ENCODE measurements at places on chromosomes 1 and 21.

- no peak for DNase-seq
Measured at GRCh38 chr1:26387447-26387846, 14.9 kb upstream of the ZNF683 start.

DNA sequence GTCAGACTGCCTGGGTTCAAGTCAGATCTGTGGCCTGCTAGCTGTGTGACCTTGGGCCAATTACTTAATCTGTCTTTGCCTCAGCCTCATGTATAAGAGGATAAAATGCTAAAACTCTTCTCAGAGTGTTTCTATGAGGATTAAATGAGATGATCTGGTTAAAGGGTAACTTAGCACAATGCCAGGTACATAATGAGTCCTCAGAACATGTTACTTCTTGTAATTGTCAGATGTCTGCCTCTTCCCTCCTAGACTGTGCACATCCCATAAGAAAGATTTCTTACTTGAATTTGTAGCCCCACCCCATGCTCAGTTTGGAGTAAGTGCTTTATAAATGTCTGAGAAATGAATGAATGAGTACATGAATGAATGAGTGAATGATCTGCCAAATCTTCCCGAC lies 34.6 kb upstream of the HIVEP3 start:
- DNase-seq, result no peak
- no peaks in the 10 kb centered on the region for H3K27me3 ChIP-seq
- no peaks in the 10 kb centered on the region for H3K36me3 ChIP-seq
- H3K4me3 ChIP-seq, result no peak overlapping the region
- no peak overlapping the region for H3K27ac ChIP-seq
- H3K4me1 ChIP-seq, result no peaks in the 10 kb centered on the region

GRCh38 chr1:20588634-20589225 lies at the start of gene CDA:
CDA (plus strand) TSS chr1:20589097; CDS start chr1:20589130, 33 bp downstream.
- H3K27me3 ChIP-seq, result peaks cover 9% of the 10 kb centered on the region
- H3K4me1 ChIP-seq, result peaks cover 20% of the 10 kb centered on the region
- peak within 1 kb of the TSS; percentile 30 for H3K27ac ChIP-seq
- no peaks in the 10 kb centered on the region for H3K36me3 ChIP-seq
- DNase-seq, result peak; percentile 58

- H3K27me3 ChIP-seq, result no peaks in the 10 kb centered on the region
- H3K4me3 ChIP-seq, result no peak overlapping the region
- no peaks in the 10 kb centered on the region for H3K4me1 ChIP-seq
- no peak for DNase-seq
- H3K27ac ChIP-seq, result no peak overlapping the region
Measured at GRCh38 chr1:92343061-92343460, 44.2 kb downstream of the RPAP2 start.

- H3K4me1 ChIP-seq, result no peaks in the 10 kb centered on the region
- no peaks in the 10 kb centered on the region for H3K27me3 ChIP-seq
- H3K36me3 ChIP-seq, result no peaks in the 10 kb centered on the region
- DNase-seq, result no peak
- no peak overlapping the region for H3K27ac ChIP-seq
Measured at GRCh38 chr1:83787246-83787998, 211.5 kb downstream of the TTLL7 start.

DNA sequence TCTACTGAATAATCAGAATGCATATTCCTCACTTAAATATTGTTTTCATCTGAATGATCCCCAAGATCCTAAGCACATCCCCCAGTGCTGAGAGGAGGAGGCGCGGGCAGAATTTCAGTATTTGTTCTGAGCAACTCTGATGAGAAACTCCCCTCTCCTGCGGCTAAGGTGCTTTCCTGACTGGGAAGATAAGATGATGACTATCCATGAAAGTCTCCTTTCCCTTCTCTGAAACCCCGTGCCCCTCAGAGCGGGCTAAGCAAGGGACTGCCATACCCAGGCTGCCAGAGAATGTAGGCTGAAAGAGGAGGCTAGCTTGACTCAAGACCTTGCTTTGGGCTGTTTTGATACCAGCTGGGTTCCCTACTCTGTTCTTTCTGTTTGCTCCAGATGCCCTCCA lies 39.7 kb upstream of the IPO9 start:
- H3K27me3 ChIP-seq, result no peaks in the 10 kb centered on the region
- no peaks in the 10 kb centered on the region for H3K36me3 ChIP-seq
- H3K4me3 ChIP-seq, result no peak overlapping the region
- DNase-seq, result no peak
- peaks cover 20% of the 10 kb centered on the region for H3K4me1 ChIP-seq
- no peak overlapping the region for H3K27ac ChIP-seq

DNA sequence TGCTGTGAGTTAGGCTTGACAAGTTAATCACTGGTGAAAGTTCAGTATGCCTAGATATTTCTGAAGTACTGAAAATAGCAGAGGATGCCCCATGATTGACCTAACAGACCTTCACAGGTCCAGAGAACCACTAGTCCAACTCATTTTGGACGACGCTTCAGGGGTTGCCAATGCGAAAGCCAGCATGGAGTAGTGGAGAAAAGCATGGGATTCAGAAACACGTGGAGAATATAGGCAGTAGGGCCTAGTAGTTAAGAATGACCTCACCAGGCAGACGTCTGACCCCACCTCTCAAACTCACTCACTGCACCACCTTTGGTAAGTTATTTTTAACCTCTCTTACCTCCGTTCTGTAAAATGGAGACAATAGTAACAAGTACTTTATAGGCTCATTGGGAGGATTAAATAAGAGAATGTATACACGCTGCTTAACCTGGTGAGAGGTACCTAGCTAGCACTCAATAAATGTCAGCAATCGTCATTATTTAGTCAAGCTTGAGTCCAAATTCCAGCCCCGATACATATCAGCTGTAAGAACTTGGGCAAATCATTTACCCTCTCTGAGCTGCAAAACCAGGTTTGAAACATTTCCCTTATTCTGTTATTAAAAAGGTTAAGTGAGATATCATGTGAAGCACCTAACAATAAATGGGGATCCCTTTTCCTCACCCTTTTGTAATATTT lies 13.2 kb downstream of the PLPP3 start:
- H3K4me3 ChIP-seq, result no peak overlapping the region
- peak overlapping the region; percentile 85 for H3K27ac ChIP-seq
- H3K4me1 ChIP-seq, result peaks cover 81% of the 10 kb centered on the region
- H3K36me3 ChIP-seq, result no peaks in the 10 kb centered on the region
- H3K27me3 ChIP-seq, result no peaks in the 10 kb centered on the region

DNA sequence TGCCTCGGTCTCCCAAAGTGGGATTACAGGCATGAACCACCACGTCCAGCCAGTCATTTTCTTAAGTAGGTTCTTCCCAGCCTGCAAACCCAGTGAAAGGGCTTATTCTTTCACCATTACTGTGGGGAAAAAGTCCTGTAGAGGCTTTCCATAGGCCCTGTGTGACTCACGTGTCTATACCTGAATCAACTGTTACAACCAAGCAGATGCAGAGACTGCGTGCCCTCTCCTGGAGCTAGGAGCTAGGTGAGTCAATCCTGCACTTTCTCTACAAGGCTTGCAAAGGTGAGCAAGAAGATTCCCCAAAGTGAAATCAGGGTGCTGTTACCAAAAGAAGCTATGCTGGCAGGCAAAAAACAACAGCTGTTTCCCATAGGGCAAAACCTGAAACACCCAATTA lies 13.8 kb upstream of the MPZL1 start:
- no peaks in the 10 kb centered on the region for H3K27me3 ChIP-seq
- no peaks in the 10 kb centered on the region for H3K36me3 ChIP-seq
- no peaks in the 10 kb centered on the region for H3K4me1 ChIP-seq
- DNase-seq, result no peak

GRCh38 chr1:12209495-12209832 lies 20.4 kb upstream of the VPS13D start:
- DNase-seq, result no peak
- H3K4me1 ChIP-seq, result no peaks in the 10 kb centered on the region
- H3K4me3 ChIP-seq, result no peak overlapping the region
- H3K27me3 ChIP-seq, result no peaks in the 10 kb centered on the region

GRCh38 chr1:93501399-93501798 lies 53.5 kb downstream of the FNBP1L start:
- H3K4me3 ChIP-seq, result no peak overlapping the region
- no peaks in the 10 kb centered on the region for H3K27me3 ChIP-seq
- peaks cover 6% of the 10 kb centered on the region for H3K4me1 ChIP-seq
- no peaks in the 10 kb centered on the region for H3K36me3 ChIP-seq

DNA sequence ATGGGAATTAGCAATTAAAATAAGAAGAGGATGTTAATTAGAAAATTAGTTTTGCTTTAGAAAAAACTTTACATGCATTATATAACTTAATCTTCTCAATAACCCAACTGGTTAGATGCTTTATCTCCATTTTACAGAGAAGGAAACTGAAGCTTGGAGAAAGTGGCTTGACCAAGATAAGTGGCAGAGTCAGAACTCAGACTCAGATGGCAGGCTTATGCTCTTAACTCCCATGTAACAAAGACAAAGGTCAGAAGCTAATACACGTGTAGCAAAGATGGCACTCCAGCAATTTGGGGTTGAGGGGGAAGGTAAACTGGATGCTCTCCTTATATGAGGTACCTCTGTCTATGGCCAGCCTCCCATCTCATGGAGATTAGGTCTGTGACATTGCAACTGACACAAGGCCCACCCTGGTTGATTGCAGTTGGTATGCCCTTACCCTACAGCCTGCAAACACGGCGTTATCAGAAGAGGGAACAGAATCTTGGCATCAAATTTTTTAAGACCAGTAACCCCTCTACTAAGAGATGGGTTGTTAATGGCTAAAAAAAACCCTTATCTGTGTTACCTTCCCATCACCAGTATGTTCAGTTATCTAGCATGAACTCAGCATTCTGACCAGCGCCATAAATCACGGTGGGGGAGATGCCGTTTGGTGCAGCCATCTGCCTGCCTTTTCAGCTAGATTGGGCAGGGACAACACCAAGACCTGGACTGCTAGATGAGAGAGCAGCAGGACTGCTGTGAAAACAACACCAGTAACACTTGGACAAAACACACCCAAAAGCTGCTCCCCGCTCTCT lies 97.0 kb downstream of the UBR4 start:
- peaks cover 5% of the 10 kb centered on the region for H3K36me3 ChIP-seq
- no peaks in the 10 kb centered on the region for H3K4me1 ChIP-seq
- DNase-seq, result no peak

GRCh38 chr1:176391621-176392020 lies 71.4 kb upstream of the PAPPA2 start:
- H3K36me3 ChIP-seq, result no peaks in the 10 kb centered on the region
- H3K4me3 ChIP-seq, result no peak overlapping the region
- no peaks in the 10 kb centered on the region for H3K4me1 ChIP-seq
- H3K27me3 ChIP-seq, result no peaks in the 10 kb centered on the region
- no peak for DNase-seq
- no peak overlapping the region for H3K27ac ChIP-seq

DNA sequence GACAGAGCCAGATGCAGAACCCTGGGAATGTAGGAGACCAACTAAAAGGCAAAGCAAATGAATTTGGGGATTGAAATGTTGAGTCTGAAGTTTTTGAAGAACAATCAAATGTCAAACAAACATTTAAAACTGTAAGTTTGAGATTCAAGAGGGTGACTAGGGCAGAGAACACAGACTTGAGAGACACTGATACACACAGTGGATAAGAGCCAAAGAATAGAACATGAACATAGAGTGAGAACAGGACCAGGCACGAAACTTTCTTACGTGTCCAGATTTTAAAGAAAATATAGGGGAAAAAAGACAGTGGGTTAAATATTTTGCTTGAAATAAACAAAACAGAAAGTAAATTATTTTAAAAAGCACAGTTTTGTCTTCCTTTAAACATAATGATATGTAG lies 115.7 kb downstream of the DPYD start:
- no peak for DNase-seq
- H3K27ac ChIP-seq, result no peak overlapping the region
- no peak overlapping the region for H3K4me3 ChIP-seq
- H3K36me3 ChIP-seq, result no peaks in the 10 kb centered on the region
- H3K4me1 ChIP-seq, result no peaks in the 10 kb centered on the region

DNA sequence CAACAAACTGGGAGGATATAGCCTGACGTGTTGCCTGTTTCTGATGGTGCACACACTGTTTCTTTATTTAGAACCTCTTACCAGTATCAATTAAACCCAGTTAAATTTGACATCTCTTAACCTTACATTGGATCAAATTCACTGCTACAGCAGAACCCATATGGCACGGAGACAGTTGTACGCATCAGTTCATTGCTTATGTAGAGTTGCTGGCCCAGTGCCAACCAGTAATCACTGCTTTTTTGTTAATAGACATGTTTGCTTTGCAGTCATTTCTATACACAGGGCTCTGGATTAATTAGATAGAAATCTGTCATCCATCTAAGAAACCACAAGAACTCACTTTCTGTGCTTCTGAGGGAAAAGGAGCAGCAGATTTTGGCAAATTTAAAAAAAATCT lies 154.0 kb downstream of the RWDD3 start:
- H3K27me3 ChIP-seq, result no peaks in the 10 kb centered on the region
- H3K4me1 ChIP-seq, result no peaks in the 10 kb centered on the region
- no peak overlapping the region for H3K27ac ChIP-seq
- no peaks in the 10 kb centered on the region for H3K36me3 ChIP-seq
- no peak overlapping the region for H3K4me3 ChIP-seq

DNA sequence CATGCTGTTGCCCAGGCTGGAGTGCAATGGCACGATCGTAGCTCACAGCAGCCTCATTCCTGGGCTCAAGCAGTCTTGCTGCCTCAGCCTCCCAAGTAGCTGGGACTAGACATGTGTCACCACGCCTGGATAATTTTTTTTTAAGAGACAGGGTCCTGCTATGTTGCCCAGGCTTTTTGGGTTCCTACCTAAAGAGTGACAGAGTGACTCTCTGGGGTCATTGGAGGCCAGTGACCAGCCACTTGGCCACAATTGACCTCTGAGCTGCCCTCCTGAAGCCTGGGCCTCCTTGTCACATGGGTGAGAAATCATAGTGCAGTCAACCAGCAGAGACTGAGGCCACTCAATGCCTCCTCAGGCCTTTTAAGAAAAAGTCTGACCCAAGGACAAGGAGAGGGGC lies 5.7 kb downstream of the DIO1 start:
- H3K27me3 ChIP-seq, result no peaks in the 10 kb centered on the region
- peaks cover 41% of the 10 kb centered on the region for H3K4me1 ChIP-seq
- H3K27ac ChIP-seq, result no peak overlapping the region
- DNase-seq, result no peak
- no peak overlapping the region for H3K4me3 ChIP-seq

DNA sequence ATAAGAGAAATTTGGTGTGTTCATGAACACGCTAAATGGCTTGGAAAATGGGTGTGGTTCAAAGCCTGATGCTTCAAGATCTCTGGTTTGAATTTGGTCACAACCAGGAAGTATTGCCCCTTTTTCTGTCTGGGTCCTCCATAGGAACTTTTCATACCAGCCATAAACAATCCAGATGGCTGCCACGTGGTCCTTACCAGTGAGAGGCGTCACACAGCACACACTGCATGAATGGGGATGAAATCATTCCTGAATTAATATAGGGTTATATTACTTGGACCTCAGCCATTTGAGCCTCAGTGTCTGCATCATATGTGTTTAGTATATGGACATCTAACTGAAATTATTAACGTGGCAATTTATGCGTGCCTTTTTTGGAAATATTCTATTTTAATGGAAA lies 64.0 kb downstream of the PRRX1 start:
- H3K4me1 ChIP-seq, result peaks cover 7% of the 10 kb centered on the region
- H3K27me3 ChIP-seq, result no peaks in the 10 kb centered on the region
- no peak overlapping the region for H3K27ac ChIP-seq
- H3K36me3 ChIP-seq, result no peaks in the 10 kb centered on the region
- H3K4me3 ChIP-seq, result no peak overlapping the region
- DNase-seq, result no peak

- no peak for DNase-seq
- H3K27ac ChIP-seq, result peak overlapping the region; percentile 98
- peaks cover 30% of the 10 kb centered on the region for H3K4me1 ChIP-seq
- no peaks in the 10 kb centered on the region for H3K36me3 ChIP-seq
Measured at GRCh38 chr21:46636550-46637285, 1.2 kb downstream of the PRMT2 start.

GRCh38 chr1:100349246-100349645 lies 3.1 kb upstream of the CDC14A start:
- H3K27ac ChIP-seq, result no peak overlapping the region
- H3K27me3 ChIP-seq, result no peaks in the 10 kb centered on the region
- no peak for DNase-seq

- peaks cover 12% of the 10 kb centered on the region for H3K4me1 ChIP-seq
- H3K36me3 ChIP-seq, result no peaks in the 10 kb centered on the region
- DNase-seq, result no peak
Measured at GRCh38 chr1:226108935-226109828, 46.7 kb downstream of the H3-3A start.
